Activated naive CD4-positive, alpha-beta T cell treated with anti-CD3 and anti-CD28 coated beads, Interleukin-2, amount 10 ng/mL, durations not matched to agents 7 days and 5 days (primary cell): ENCODE measurements at places on chromosomes 12 and 14.

DNA sequence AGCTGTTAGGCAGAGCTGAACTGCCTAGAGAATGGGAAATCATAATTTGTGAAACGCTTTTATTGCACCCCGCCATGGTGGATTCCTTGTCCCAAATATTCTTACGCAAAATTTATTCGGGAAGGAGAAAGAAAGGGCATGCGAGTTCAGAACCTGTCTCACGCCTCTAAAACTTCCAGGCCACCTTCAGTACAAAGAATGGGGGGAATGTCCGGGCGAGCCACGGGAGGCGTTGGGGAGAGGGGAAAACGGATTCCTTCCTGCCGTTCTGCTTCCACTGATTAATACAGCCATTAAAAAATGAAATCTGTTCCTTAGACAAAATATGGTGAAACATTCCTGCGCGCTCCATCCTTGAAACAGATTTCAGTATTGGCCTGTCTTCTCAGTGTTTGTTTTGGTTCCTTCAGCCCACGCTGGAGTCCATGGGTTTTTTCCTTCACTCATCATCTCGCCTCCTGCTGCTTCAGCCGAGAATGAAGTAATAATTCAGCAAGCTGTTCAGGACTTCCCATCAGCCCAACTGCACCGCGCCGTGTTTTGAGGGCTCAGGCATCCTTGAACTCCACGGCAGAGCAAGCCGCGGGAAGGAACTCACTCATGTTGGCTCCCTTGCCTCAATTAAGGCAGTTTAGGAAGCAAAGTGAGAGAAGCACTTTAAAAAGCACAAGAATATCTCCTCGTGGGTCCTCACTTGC, 47.7 kb upstream of the CDKN3 start:
- H3K36me3 ChIP-seq = no peaks in the 10 kb centered on the region

DNA sequence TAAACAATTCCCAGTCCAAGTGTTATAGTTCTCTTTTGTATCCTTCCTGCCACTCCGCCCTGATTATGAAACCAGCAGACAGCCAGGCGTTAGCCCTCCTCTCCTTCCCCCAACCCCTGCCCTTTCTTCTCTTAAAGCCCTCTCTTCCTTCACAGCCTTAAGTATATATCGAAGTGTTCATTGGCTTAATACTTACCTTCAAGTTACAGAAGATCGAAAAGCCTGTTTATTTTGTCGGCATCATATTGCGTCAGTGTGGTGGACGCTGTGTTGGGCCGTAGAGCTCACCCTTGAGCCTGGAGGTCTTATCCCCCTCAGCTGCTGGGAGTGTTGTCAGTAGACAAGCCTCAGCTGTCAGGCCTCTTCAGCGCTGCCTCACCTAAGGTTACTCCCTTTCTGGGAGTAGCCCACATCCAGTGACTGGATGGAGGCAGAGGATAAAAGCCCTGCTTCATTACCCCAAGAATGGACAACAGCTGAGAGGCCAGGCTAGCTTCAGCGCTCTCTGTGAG, 36.2 kb downstream of the CMAS start:
- no peaks in the 10 kb centered on the region for H3K36me3 ChIP-seq
- no peak for DNase-seq
- no peaks in the 10 kb centered on the region for H3K27me3 ChIP-seq
- H3K27ac ChIP-seq = no peak overlapping the region
- H3K4me3 ChIP-seq = no peak overlapping the region

- H3K4me3 ChIP-seq = no peak overlapping the region
- no peak overlapping the region for H3K27ac ChIP-seq
- H3K27me3 ChIP-seq = no peaks in the 10 kb centered on the region
- no peaks in the 10 kb centered on the region for H3K4me1 ChIP-seq
- no peak for DNase-seq
- H3K36me3 ChIP-seq = no peaks in the 10 kb centered on the region
Observed at GRCh38 chr12:54879150-54879549, 24.8 kb downstream of the MUCL1 start.

GRCh38 chr12:123050331-123050831, 69.9 kb downstream of the ARL6IP4 start:
- H3K27ac ChIP-seq = no peak overlapping the region
- peaks cover 4% of the 10 kb centered on the region for H3K36me3 ChIP-seq
- no peak for DNase-seq
- H3K27me3 ChIP-seq = no peaks in the 10 kb centered on the region
- H3K4me1 ChIP-seq = peaks cover 15% of the 10 kb centered on the region

DNA sequence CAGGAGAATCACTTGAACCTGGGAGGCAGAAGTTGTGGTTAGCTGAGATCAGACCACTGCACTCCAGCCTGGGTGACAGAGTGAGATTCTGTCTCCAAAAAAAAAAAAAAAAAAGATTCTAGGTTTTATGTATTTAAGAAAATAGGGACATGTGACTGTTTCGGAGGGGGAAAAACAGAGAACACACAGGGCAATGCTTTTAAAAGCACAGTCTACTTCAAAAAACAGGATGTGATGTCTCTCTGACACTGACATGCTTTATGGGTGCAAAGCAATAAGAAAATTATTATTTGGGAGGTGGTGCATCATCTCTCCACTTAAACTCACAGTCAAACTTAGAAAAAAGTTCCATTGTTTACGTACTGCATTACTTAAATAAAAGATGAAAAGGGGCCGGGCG, 28.7 kb downstream of the CLIP1 start:
- H3K4me1 ChIP-seq = peaks cover 24% of the 10 kb centered on the region
- H3K36me3 ChIP-seq = peaks cover 6% of the 10 kb centered on the region
- H3K27ac ChIP-seq = peak overlapping the region; percentile 80
- no peak overlapping the region for H3K4me3 ChIP-seq
- no peak for DNase-seq
- H3K27me3 ChIP-seq = no peaks in the 10 kb centered on the region

- H3K27me3 ChIP-seq = no peaks in the 10 kb centered on the region
- peaks cover 87% of the 10 kb centered on the region for H3K4me1 ChIP-seq
- peak; percentile 93 for DNase-seq
- peaks cover 88% of the 10 kb centered on the region for H3K36me3 ChIP-seq
Observed at GRCh38 chr14:99261912-99262787, 9.8 kb downstream of the BCL11B start.

DNA sequence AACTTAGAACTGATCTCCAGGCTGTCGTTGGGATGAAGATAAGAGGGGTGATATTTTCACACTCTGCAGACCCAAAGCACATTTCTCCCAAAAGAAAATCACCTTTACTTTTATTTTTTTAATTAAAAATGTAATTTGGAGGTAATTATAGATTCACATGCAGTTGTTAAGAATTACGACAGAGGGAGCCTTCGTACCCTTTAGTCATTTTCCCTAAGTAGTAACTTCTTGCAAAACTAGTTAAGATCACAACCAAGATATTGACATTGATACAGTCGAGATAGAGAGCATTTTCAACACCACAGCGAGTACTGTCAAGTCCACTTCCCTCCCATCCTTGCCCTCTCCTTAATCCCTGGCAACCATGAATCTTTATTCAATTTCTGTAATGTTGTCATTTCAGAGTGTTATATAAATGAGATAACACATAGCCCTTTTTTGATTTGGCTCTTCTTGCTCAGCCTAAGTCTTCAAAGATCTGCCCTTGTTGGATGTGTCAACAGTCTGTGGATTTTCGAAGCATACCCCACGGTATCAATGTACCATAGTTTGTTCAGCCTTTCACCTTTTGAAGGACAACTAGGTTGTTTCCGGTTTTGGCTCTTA, 39.6 kb downstream of the DNAH10 start:
- no peaks in the 10 kb centered on the region for H3K4me1 ChIP-seq
- H3K36me3 ChIP-seq = no peaks in the 10 kb centered on the region
- H3K4me3 ChIP-seq = no peak overlapping the region
- no peak overlapping the region for H3K27ac ChIP-seq

GRCh38 chr12:22255097-22255496, 79.4 kb downstream of the ST8SIA1 start:
- H3K36me3 ChIP-seq = no peaks in the 10 kb centered on the region
- peaks cover 4% of the 10 kb centered on the region for H3K4me1 ChIP-seq
- H3K27me3 ChIP-seq = no peaks in the 10 kb centered on the region
- H3K27ac ChIP-seq = no peak overlapping the region

GRCh38 chr12:79883216-79883615, 51.7 kb downstream of the PPP1R12A start:
- no peak for DNase-seq
- no peak overlapping the region for H3K4me3 ChIP-seq
- peaks cover 21% of the 10 kb centered on the region for H3K36me3 ChIP-seq
- no peak overlapping the region for H3K27ac ChIP-seq
- H3K27me3 ChIP-seq = no peaks in the 10 kb centered on the region
- H3K4me1 ChIP-seq = peaks cover 37% of the 10 kb centered on the region

DNA sequence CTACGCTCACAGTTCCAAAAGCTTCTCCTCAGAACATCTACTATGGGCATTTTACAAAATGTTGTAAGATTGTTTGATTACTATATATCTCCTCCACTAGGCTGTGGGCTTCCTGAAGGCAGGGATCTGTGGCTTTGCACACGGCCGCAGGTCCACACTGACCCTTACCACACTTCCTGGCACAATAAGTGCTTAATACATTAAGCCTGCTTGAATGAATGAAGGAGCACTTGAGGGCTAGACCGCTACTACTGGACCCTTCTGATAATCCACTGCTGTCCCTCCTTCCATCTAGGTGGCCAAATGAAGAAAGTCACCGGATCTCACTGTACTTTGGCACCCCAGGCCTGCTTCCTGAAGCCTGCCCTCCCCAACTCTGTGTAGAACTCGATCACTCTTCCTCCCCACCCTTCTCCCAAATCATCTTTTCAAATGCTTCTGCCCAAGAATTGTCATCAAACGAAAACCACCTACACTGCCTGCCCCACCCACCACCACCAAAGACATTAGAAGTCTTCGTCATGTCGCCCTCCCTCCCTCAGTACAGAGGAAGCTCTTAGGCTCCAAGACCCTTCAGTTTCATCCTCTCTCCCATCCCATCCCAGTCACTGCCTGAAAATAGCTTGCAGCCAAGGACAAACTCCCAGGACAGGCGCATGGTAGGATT, 596 bp upstream of the ZBTB39 start:
- H3K4me3 ChIP-seq = peak overlapping the region; percentile 82
- peaks cover 23% of the 10 kb centered on the region for H3K36me3 ChIP-seq
- no peaks in the 10 kb centered on the region for H3K27me3 ChIP-seq
- DNase-seq = peak; percentile 29

DNA sequence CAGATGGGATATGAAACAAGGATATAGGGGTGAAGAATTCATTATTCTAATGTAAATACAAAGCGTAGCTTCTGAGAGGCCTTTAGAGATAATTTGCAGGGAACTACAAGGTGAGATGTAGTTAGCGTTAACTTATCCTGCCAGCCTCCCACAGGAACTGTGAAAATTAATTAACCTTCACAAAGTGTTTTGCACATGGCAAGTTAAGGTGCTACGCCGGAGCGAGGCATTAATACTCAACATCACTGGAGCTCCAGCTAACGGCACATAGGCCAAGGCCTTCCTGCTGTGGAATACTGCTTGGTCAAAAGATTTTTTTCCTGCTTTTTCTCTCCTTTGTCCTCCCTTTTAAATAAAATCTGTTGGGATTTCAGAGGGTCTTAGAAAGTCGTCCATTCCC, 86.5 kb downstream of the CRACR2A start:
- no peak overlapping the region for H3K4me3 ChIP-seq
- no peaks in the 10 kb centered on the region for H3K27me3 ChIP-seq
- peaks cover 39% of the 10 kb centered on the region for H3K36me3 ChIP-seq
- DNase-seq = no peak
- no peaks in the 10 kb centered on the region for H3K4me1 ChIP-seq

- no peak overlapping the region for H3K4me3 ChIP-seq
- DNase-seq = no peak
- no peak overlapping the region for H3K27ac ChIP-seq
- no peaks in the 10 kb centered on the region for H3K4me1 ChIP-seq
- no peaks in the 10 kb centered on the region for H3K36me3 ChIP-seq
Observed at GRCh38 chr12:21756699-21757098, 17.8 kb downstream of the KCNJ8 start.

- DNase-seq = no peak
- no peaks in the 10 kb centered on the region for H3K27me3 ChIP-seq
- H3K27ac ChIP-seq = no peak overlapping the region
- H3K36me3 ChIP-seq = no peaks in the 10 kb centered on the region
- H3K4me3 ChIP-seq = no peak overlapping the region
- no peaks in the 10 kb centered on the region for H3K4me1 ChIP-seq
Observed at GRCh38 chr12:63068857-63069442, 82.1 kb downstream of the AVPR1A start.

DNA sequence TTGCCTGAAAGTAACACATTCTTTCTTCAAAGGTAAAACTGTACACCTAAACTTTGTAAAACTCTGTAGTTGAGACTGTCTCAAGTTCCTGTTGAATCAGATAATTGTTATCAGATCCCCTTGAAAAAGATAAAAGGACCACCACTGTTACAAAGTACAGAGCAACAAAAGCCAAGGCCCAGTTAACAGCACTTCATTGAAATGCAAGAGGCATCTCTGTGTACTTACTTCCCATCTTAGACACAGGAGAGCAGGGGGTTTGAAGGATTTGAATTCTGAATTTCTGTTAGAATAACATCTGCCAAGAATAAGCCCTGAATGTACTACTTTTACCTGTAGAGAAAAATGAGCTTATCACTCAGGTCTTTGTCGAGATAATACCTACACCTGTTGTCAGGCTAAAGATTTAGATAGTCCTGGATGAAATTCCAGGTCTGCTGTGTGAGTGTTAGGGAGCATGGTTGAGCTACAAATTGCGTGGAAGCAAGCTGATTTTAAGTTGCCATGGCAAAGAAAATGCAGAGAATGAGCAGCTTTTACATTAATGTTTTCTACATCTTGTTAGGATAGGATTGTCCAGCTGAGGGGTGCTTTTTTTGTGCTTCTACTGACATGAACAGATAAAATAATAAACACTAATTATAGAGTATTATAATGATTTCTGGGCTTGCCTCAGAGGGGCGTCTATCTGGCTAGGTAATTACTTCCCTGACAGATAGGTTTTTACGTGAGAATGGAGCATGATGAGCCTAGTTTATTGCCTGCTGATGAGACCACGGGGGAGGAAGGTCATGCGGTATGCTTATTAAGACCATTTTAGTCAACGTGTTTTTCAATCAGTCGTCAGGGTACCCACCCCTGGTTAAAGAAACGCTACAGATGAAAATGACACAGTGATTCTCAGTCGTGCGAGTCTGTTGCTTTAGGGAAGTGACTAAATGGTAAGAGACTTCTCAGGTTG, 309.2 kb downstream of the PAWR start:
- no peaks in the 10 kb centered on the region for H3K27me3 ChIP-seq
- H3K4me1 ChIP-seq = no peaks in the 10 kb centered on the region
- H3K36me3 ChIP-seq = no peaks in the 10 kb centered on the region
- no peak overlapping the region for H3K4me3 ChIP-seq
- no peak for DNase-seq

DNA sequence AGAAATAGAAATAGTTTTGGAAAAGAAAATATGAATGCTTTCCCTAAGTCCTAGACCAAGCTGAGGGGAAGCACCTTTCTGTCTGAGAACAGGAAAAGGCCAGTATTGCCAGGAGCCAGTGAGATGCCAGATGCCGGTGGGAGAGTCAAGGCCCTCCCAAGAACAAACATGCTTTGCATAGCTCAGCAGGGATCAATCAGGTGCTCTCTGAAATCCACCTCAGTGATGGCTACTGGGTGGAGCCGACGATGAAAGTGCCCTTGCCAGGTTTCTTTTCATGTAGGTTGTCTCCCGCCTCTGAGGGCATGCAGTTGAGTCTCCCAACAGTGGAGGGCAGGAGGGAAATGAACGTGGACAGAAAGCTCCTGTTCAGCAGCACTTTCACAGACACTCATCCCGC, 28.3 kb downstream of the DEGS2 start:
- no peak overlapping the region for H3K4me3 ChIP-seq
- peaks cover 2% of the 10 kb centered on the region for H3K4me1 ChIP-seq
- H3K27me3 ChIP-seq = no peaks in the 10 kb centered on the region
- DNase-seq = no peak
- H3K36me3 ChIP-seq = peaks cover 77% of the 10 kb centered on the region
